ENCODE measurements at places on chromosomes 16 and 17.

DNA sequence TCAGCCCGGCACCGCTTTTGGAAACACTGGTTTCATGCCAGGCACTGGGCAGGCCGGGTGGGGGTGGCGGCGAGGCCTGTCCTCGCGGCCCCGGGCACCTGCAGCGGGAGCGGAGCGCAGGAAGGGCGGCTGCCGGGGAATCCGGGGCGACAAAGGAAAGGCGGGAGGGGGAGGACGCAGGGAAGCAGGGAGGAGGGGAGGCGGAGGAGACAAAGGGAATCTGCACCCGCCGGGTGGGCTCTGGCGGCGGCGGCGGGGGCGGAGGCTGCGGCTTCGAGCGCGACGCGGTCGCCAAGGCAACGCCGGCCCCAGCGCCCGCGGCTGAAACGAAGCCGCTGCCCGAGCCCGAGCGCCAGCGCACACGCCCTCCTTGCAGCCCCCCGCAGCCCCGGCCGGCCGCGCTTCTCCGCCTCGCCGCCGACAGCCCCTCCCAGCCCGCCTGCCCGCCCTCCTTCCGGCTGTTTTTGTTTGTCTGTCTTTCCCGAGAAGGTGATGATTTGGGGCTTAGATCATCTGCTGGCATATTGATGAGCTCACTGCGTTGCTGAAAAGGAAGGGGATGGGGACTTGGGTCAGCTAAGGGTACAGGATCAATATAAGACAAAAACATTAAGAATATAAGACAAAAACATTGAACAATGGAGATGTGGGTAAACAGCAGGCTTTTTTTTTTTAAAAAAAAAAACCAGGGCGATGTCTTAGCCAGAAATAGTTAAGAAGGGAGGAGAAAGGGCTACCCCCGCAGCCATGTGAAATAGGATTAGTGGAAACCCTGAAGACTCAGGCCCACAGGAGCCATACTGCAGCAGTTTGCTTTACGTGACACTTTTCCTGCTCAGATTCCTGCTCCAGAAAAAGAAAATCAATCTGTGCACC lies 32.7 kb downstream of the CDK5R1 start:
- no peak for DNase-seq

DNA sequence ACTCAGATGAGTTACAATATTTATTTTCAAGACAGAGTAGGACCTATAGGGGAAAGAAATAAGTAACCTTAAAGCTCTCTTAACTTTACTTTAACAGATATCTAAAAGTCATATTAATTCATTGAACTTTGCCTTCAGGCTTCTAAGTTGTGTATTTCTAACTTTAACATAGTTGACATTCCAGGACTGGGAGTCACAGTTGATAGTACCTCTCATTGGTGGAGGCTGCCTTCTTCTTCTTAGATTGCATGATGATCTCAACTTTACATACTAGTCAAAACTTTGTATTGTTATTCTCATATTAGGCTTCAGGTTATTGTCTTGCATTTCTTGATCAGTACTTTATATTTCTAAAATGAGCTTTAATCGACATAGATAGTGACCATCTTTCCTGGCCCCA lies 350.1 kb upstream of the KIF2B start:
- DNase-seq, result no peak

DNA sequence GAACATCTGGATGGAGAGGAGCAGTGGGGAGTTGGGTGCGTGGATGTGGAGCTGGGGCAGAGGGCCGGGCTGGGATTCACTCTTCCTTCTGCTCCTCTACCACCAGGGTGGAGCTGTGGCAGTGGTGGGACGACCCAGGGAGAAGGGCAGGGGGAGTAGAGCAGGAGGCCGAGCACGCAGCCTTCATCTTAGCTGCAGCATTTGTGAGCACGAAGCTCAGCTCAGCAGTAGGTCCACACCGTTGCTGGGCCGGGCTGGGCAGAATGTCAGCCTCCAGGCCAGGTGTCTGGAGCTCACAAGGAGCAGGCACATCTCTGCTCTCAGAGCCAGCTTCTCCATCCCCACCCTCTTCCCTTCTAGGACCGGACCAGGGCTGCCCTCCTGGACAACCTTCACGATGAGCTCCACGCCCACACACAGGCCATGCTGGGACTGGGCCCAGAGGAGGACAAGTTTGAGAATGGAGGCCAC lies 55.7 kb downstream of the OR1D5 start:
- no peak for DNase-seq

DNA sequence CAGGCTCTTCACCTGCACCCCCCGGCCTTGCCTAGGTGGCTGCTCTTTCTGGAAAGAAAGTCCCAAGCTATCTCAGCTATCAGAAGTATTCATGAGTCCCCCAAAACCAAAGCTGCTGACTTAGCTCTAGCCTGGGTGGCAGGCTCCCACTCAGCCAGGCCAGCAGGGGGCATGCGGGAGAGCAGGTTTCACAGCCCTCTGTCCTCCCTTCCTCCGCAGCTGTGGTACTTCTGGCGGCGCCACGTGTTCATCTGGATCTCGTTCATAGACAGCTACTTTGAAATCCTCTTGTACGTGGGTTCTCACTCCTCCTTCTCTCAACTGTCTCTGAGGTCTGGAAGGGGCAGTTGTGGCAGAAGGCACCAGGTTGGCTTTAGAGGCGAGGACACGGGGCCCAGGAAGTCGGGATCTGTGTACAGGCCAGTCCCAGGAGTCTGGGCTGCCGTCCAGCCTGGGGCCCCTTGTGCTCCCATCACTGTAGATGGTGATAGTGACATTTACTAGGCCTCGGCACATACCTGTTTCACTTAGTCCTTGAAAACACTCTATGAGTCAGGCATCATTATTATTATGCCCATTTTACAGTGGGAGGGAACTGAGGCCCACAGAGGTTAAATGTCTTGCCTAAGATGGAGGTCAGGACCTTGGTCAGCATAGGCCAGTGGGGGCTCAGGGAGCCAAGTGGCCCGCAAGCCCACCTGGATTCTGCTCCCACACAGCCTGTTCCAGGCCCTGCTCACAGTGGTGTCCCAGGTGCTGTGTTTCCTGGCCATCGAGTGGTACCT lies 12.9 kb downstream of the TRPV2 start:
- DNase-seq, result no peak

DNA sequence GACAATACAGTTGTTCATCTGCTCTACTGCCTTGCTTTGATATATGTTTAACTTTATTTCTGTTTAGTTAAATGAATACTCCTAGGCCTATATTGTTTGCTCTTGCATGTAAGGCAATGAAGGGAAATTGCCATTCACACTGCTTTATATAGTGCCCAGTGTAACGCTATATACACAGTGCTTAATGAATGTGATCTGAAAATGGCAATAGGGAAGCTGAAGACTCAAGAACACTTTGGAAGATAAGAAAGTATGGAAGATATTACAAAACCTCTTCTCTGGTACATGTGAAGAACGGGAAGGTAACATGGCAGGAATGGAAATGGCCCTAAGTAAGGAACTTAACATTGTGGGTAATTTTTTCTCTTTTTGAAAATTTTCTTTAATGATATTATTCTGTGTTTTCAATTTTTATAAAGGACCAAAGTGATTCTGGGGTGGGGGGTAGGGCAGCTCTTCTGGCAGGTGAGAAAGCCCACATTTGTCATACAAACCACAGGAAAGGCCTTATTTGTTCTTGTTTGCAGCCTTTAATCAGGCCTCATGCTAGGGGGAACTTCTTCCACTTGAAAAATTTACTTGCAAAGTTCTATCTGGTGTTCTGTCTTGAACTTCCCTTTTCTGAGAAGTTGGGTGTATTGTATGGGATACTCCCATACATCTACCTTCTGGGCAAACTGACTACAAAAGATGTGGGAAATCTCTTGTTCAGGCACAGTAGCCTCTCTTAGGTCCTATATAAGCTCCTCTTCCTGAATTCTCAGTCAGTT lies 100.8 kb upstream of the CORO6 start:
- peak; percentile 8 for DNase-seq

- DNase-seq, result no peak
Observed at GRCh38 chr17:27571563-27572352, 59.2 kb upstream of the LGALS9 start.

GRCh38 chr17:54950116-54950515 lies 18.3 kb downstream of the COX11 start:
- no peak for DNase-seq

- DNase-seq, result no peak
Observed at GRCh38 chr17:82553210-82553930, 33.8 kb downstream of the FOXK2 start.

DNA sequence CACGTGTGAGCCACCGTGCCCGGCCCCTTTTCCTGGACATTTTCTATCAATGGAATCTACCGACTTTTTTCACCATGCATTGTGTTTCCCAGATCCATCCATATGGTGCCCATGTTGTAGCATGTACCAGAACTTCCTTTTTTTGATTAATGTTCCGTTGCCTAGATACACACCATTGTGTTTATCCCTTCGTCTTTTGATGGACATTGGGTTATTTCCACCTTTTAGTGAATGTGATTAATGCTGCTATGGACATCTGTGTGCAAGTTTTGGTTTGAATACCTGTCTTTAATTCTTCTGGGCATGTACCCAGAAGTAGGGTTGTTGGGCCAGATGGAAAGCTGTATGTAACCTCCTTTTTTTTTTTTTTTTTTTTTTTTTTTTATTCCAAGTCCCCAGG lies 79.8 kb downstream of the NT5M start:
- no peak for DNase-seq

DNA sequence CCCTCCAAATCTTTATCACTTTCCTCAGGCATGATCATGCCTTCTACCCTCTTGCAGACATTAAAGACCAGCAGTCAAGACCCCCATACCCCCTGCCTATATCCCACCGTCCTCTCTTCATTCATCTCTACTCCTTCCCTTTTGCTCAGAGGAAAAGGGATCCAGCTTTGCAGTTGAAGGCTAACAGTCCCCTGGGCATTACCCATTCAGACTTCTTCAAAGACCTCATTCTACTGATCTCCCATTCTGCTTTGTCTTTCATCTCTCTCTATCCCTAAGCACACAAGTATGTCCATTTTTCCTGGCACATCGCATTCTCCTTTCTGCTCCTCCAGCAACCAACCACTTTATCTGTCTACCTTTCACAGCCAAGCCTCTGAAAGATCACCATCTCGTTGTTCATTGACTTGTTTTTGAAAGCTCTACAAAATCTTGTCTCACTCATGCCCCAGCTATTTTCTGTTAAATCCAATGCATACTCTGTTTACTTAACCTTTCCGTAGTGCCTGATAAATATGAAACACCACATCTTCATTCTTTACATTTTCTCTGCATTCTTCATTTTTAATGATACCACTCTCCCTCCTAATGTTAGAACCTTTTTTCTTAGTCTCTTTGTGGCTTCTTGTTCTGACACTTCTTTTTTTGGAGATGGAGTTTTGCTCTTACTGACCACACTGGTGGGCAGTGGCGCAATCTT lies 14.1 kb upstream of the LCMT1 start:
- no peak for DNase-seq

DNA sequence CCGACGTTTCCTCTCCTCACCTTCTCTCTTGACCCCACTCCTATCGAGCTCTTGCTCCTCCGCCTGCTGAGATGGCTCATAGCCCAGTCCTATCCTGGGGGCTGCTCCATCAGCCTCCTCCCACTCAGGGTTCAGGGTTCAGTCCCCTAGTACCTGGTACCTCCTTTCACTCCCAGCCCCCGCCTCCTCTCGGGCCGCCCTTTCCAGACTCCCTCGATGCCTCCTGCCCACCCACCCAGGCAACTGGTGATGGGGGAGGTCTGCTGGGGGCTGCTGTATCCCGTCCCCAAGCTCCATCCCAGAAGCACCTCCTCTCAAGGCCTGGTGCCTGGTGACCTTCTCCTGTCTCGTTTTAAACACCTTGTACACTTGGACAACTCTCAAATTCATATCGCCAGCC lies 93.9 kb downstream of the AMFR start:
- DNase-seq, result no peak
